ENCODE measurements at places on chromosomes 7 and 10.

- DNase-seq = no peak
Measured at GRCh38 chr7:2779051-2779450, 65.1 kb downstream of the GNA12 start.

DNA sequence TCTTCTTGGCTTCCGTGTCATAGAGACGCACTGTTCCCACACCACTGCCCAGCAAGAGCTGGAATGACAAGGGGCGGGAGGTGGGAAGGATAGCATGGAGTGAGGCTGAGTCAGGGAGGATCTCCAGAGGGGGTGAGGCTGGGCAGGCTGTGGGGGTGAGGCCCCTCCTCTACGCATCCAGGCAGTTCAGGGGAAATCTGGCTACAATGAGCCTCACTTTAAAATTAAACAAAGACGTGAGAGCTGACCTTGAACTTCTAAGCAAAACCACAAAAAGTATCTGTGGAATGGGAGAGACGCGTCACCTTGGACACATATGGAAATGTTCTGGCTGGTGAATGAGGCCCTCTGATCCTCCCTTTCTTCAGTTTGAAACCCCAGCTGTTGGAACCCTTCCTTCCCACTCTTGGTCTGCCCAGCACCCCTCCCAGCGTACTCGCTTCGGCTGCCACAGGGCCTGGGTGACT lies 17.7 kb downstream of the WDR91 start:
- DNase-seq = no peak

DNA sequence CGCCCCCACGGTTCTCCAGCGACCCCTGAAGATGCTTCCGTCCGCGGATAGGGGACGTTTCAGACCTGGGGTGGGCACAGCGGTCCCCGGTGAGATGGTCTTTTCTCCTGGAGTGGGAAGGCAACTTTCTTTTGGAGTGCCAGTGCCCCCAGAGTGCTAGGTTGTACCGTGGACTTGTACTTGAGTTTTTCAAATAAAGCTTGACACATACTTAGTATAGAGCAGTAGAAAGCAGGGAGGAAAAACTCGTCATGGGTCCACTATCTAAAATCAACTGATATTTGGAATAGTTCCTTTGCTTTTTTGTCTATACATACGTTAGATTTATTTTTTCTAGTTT lies 28.4 kb downstream of the RBM20 start:
- DNase-seq = no peak

DNA sequence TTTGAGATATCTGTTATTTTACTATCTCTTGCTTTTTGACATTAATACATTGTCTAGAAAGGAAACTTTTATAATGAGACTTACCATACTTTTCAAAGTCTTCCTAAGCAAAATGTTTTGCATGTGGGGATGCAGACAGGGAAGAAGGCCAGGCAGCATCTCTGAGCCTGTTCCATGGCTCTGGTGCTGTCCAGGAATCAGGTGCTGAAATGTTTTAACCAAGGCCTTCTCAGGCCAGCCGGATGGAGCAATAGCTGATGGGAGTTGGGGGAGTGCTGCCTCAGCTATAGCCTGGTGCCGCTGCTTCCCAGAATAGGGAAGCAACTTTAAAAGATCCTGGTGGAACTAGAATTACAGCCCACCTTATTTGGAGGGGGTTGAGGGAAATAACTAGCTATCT lies 38.5 kb downstream of the CRTAC1 start:
- peak; percentile 23 for DNase-seq

GRCh38 chr10:110007701-110008517 lies at the start of gene ADD3:
Gene ADD3 (plus strand): TSS chr10:110007984. CDS start chr10:110100654, 92,670 bp downstream.
- DNase-seq = peak; percentile 65

GRCh38 chr7:152103691-152104090 lies 78.2 kb downstream of the GALNT11 start:
- DNase-seq = no peak

GRCh38 chr10:102657984-102658724 lies 13.9 kb downstream of the TRIM8 start:
- no peak for DNase-seq

DNA sequence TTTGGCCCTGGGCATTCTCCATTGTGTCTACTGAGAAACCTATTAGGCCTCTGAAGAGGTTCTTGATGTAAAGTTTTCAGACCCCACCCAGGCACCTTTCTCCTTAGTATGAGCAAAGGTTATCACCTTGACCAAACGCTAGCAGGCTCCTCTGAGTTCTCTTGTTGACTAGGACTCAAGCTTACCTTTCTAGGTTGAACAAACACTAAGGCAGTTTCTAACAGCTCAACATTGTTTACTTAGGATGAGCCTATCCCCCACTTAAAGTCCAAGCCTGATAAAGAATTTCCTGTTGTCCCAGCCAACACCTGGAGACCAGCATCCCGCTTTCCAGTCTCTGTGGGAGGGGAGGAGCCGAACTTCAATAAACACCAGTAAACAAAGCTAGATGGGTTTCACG lies 26.3 kb upstream of the ITGB8 start:
- no peak for DNase-seq

- DNase-seq = no peak
Measured at GRCh38 chr7:1965579-1966294, 267.0 kb downstream of the MAD1L1 start.

DNA sequence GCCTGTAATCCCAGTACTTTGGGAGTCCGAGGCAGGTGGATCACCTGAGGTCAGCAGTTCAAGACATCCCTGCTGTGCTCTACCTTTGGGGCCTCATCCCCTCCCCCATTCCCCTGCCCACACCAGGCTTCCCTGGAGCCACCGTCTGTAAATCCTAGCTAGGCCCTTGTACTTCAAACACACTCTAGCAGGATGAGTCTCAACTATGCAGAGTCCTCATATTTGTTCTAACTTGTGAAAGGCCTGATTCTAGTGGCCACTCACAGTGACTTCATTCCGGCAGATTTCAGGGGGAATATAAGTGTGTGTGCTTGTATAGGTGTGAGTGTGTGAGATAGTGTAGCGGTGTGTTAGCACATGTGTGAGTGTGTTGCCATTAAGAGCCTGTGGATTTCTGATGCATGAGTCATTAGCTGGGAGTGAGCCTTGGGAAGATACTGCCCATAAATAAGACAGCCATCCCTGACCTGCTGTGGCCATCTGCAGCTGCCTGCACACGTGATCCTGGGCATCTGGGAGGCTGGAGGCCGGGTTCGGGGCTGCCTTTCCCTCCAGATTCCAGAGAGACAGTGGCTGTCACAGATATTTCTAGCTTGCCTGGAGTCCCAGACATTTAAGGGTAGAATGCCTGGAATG lies 1.7 kb upstream of the NEURL1 start:
- peak; percentile 95 for DNase-seq

- DNase-seq = no peak
Measured at GRCh38 chr7:149292462-149292823, 30.4 kb downstream of the ZNF783 start.

DNA sequence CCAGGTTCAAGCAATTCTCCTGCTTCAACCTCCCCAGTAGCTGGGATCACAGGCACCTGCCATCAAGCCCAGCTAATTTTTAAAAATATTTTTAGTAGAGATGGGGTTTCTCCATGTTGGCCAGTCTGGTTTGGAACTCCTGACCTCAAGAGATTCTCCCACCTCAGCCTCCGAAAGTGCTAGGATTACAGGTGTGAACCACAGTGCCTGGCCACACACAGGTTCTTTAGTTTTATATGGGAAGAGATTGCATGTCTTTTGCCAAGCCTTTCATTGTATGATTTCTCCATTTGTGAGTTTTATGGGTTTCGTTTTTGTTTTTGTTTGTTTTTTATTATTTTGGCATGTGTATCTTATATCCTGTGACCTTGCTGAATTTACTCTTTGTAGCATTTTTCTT lies 40.9 kb downstream of the C1GALT1 start:
- DNase-seq = no peak

- peak; percentile 81 for DNase-seq
Measured at GRCh38 chr10:97726636-97727178, 10.2 kb upstream of the ZFYVE27 start.

- DNase-seq = peak; percentile 56
Measured at GRCh38 chr10:62554632-62555199, 180.5 kb downstream of the ZNF365 start.

DNA sequence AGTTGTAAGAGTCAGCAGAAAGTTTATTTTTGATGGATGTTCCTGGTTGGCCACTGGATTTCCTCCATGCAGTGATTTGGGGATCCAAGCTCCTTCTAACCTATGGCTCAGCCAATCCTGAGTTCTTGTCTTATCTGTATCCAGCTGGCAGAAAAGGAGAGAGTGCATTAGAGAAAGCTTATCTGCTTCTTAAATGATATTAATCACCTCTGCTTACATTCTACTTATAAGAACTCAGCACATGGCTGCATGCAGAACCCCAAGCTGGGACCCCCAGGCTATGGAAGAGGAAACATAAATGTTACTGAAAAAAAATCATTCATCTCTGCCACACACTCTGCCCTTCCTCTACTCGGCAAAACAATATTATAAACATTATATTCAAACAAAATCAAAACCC lies 739.8 kb upstream of the AUTS2 start:
- no peak for DNase-seq

DNA sequence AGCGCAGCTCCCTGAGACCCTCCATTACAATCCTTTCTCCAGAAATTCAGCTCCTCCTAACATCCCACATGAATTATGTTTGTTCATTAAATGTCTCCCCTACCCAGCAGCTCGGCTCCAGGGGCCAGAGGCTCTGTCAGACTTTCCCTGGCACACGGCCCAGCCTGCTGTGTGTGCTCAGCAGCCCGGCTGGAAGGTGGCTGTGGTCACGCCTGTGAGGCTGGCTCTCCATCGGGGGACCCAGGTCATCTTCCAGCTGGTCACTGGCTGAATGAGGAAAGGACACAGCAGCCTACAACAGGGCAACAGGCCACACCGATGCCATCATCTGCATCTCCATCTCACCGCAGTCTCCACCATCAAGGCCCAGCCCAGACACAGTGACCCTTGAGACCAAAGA lies 219.8 kb downstream of the MAD1L1 start:
- no peak for DNase-seq

DNA sequence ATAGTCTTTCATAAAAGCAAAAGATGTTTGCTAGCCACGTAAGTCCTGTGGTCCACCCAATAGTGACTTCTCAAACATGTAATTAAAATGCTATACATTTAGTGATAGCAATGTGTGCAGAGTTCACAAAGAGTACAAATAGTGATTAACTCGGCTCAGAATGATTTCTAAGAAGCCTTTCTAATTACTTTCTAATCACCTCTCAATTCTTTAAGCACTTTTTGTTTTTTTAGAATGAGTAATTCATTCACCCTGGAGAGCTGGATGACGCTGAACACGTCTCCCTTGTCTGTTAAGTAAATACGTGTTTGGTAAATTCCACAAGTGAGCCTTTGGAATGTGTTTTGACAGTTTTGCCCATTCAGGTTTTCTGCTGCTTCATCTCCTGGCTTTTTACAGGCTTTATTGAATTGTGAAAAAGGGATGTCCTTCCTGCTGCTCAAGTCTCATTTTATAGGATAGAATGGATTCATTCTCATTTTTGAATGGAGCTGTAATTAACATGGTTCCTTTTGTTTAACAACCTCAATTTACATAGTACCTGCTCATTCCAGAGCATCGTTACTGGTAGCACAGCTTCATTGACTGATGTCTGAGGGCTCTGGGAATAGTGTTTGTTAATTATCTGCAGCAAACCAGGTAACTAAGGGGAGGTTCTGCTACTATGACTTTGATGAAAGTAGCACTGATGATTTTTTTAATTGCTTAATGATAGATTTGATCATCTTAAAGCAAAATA lies 212.1 kb downstream of the VTI1A start:
- DNase-seq = peak; percentile 90

DNA sequence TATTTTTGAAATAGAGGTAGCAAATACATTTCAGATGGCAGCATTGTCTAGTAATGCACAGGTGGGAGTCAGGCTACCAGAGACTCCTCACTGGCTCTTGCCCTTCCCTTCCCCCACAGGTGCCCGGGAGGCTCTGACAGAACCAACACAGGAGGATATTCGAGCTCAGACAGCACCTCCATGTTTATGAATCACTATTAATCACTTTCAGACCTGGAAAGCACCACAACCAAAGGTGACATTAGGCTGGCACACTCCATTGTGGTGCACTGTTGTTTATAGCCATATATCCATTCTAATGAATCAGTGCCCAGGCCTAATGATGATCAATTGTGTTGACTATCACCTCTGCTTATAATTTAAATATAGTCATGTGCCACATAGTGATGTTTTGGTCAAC lies 107.8 kb upstream of the NAMPT start:
- DNase-seq = peak; percentile 31

- DNase-seq = no peak
Measured at GRCh38 chr7:150401861-150402631, 22.9 kb downstream of the ZNF775 start.

All from renal cortical epithelial cell (primary cell).